ENCODE measurements at places on chromosomes 11 and 22.

DNA sequence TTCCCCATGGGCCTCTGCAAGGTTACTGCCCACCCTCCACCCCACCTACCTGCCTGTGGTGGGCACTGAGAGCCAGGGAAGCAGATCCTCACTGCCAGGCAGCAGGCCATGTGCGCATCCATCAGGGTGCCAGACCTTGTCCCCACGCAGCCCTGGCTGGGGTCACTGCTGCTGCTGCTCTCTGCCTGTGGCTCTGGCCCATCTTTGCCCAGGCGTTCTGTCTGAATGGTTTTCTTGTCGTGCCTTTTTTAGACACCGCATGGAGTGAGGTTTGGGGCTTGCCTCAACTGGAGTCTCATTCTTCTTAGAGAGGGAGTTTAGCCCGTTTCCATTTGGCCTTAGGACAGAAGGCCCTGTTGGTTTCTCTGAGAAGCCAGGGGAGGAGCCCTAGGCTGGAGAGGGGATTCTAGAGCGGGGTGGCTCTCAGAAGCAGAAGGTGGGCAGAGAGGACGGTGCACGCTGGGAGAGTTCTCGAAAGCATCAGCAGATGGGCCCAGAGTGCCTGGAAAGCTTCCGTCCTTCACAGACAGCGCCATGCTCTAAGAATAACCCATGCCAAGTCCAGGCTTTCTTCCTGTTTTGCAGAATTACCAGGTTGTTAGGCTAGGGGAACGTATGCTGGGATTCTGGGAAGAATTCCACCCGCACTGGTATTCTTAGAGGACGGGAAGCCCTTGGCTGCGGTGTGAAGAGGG, 8.1 kb downstream of the TANGO2 start:
- DNase-seq: no peak

DNA sequence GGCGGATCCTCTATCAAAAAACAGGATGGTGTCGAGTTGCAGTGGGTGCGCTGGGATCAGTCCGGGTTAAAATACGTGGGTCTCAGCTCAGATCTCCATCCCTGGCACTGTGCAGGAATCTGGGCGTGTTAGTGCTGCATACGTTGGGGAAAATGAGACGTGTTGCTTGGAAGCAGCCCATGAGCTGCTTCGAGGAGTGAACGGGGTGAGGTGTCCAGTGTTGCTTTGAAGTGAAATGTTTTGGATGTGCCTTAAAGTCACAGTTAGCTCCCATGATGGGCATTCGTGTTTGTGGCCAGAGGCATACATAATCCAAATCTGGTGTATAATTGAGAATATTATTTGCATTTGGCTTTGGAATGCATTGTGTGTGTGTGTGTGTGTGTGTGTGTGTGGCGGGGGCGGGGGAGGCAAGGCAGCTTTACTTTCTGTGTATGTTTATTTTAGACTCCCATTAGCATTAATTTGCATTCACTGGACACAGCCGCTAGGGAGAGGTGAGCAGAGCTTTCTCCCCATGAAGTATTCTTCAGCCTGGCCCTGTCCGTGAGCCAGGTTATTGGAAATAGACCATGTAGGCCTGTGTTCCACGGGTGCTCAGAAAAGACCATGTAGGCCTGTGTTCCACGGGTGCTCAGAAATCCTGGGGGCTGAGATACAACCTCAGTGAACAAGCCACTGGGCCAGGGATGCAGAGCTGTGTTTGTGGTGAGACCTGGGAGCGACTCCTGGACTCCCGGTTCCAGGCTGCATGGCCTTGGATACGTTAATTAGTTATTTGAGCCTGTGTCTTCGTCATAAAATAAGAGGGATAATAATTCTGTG, 134.6 kb downstream of the ST3GAL4 start:
- no peak for DNase-seq

DNA sequence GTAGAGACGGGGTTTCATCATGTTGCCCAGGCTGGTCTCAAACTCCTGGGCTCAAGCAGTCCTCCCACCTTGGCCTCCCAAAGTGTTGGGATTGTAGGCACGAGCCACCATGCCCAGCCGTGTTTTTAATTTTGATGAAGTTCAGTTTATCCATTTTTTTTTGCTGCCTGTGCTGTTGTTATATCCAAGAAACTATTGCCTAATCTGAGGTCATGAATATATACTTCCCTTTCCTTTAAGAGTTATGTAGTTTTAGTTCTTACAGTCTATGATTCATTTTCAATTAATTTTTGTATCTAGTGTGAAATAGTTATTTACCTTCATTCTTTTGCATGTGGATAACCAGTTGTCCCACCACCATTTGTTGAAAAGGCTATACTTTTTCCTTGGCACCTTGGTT, 50.3 kb upstream of the SORL1-AS1 start:
- DNase-seq: no peak

DNA sequence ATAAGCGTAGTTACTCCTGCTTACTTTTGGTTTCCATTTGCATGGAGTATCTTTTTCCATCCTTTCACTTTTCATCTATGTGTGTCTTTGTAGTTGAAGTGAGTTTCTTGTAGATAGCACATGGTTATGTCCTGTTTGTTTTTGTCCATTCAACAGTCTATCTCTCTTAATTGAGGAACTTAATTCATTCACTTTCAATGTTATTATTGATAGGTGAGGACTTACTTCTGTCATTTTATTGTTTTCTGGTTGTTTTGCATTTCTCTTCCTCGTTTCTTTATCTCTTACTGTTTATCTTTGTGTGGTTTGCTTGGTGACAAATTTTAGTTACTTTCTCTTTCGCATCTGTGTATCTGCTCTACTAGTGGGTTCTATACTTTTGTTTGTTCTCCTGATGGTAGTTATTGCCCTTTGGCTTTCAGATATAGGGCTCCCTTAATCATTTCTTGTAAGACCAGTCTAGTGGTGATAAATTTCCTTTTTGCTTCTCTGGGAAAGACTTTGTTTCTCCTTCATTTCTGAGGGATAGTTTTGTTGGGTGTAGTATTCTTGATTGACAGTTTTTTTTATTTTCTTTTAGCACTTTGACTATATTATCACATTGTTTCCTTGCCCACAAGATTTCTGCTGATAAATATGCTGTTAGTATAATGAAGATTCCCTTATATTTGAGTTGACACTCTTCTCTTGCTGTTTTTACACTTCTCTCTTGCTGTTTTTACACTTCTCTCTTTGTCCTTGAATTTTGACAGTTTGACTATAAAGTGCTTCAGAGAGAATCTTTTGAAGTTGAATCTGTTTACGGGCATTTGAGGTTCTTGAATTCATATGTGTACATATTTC, 9.0 kb upstream of the RAG1 start:
- DNase-seq: no peak

DNA sequence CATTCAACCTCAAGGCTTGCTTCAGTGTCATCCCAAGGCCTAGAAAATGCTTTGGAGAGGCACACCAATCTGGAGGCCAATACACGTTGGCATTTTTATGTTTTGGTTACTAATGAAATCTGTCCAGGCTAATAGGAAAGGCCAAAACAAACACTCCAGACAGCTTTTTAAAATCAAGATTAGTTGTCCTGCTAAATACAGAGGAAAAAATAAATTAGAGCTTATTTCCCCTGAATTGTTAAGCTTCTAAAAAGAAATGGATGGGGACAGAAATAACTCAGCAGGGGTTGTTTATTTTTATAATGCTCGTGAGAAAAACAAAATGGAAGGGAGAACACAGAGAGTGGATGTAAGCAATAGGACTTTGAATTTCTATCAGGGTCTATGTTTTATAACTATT, 438.5 kb upstream of the LRRC4C start:
- DNase-seq: no peak

DNA sequence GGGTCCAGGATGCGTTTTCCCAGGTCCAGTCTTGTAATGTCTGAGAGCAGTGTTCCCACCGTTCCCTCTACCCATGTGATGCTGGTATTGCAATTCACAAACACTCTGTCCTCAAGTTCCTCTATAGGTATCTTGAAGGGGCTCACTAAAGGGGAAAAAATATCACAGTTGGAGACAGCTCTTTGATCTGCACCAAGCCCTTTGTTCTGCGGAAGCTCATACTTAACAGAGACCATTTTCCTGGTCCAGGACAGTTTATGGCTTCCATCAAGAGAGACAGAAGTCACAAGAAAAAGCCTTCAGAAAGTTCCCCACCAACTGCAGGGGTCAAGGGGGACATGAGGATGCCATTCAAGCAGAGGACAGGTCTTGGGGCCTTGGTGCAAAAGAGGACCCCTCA, 2.1 kb downstream of the CD3D start:
- DNase-seq: no peak

DNA sequence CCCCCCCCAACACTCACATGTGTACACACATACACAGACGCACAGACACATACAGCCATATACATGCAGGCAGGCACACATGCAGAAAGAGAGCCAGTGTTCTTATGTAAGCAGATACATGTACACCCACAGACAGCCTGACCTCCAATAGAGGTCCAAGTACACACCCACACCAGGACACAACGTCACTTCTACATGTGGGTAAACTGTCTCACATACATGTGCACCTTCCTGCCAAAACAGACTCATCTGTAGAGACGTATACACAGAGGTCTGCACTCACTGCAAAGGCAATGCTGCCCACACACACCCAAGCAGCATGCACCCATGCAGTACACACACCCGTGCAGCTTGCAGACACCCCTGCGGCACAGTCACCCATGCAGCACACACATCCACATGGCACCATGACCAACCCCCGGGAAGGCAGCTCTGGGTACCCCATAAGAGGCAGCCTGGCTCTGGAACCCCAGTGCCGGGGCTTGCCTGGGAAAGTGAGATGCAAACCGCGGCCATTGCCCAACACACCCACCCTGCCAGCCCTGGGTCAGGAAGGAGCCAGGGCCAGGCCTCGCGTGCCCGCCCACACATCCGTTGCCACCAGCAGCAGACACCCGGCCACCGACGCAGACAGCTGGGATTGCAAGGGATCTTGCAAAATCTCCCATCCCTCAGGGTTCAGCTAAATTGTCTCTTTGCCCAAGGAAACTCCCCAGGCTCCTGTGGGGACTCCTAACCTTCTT, 10.1 kb downstream of the CASTOR1 start:
- DNase-seq: no peak

DNA sequence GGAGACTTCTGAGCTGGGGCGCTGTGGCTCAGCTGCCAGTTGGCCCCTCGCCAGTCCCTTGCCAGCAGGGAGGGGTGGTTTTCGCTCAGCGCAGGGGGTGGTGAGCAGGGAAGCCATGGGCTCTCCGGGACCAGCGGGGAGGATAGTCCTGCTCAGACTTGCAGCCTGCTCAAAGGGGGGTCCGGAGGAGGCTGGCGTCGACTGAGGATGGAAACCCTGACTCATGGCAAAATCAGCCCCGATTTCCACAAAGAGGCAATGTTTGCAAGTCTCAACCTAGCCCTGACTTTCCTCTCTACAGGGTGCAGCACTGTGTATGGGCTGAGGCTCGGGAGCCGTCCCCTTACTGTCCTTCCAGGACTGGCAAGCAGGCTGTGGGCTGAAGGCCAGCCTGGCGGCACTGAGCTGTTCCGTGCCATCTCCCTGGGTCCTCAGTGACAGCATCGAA, 35.1 kb downstream of the FBLN1 start:
- no peak for DNase-seq

- no peak for DNase-seq
Measured at GRCh38 chr11:72305077-72305476, 61.1 kb upstream of the PHOX2A start.

DNA sequence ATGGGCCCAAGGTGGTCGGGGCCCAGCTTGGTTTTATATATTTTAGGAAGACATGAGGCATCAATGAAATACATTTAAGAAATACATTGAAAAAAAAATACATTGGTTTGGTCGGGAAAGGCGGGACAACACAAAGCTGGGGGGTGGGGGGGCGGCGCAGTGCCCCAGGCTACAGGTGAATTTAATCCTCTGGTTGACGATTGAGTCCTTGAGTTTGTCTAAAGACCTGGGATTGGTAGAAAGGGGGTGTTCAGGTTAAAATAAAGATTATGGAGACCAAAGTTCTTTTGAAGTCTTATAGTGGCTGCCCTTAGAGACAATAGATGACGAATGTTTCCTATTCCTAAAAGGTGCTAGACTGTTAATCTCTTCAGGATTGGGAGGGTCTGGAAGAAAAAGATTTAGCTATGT, 3.1 kb downstream of the IFITM1 start:
- no peak for DNase-seq

GRCh38 chr22:39777716-39778454, 115.7 kb downstream of the ENTHD1 start:
- DNase-seq: no peak

GRCh38 chr11:96238563-96239135, 104.3 kb downstream of the MAML2 start:
- no peak for DNase-seq

DNA sequence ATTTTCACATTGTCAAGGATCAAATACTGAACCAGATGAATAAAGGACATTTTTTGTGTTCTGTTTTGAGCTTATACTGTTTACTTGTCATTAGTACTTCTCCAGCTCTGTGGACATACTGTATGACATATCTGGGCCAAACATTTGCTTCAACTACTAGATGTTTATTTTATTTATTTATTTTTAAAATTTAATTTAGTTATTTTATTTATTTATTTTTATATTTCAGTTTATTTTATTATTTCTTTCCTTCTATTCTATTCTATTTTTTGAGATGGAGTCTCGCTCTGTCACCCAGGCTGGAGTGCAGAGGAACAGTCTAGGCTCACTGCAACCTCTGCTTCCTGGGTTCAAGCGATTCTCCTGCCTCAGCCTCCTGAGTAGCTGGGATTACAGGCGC, 37.0 kb downstream of the HORMAD2 start:
- DNase-seq: no peak

All from activated gamma-delta T cell treated with anti-CD3 and anti-CD28 coated beads, Interleukin-2, amount 50 U/mL, for 16 hours (primary cell).